Glutamatergic neuron (in vitro differentiated cells): ENCODE measurements at places on chromosomes 2 and 18. TPM values are rescaled to one million over a fixed set of nuclear protein-coding genes. Genes with fewer than 3 reads are reported as not detected.

CRYGD gene
- 0.76 TPM for total RNA-seq

IL1R2 gene
- total RNA-seq = not detected

PDK1 gene
- total RNA-seq = 22.0 TPM

CHN1 gene
- total RNA-seq = 212 TPM

GCG gene
- total RNA-seq = not detected

MOCOS gene
- 1.3 TPM for total RNA-seq

ST6GAL2 gene
- 5.9 TPM for total RNA-seq

GRP gene
- total RNA-seq = not detected

- no peak for DNase-seq
Measured at GRCh38 chr2:173929441-173929840, 35.7 kb downstream of the SP3 start.

DNA sequence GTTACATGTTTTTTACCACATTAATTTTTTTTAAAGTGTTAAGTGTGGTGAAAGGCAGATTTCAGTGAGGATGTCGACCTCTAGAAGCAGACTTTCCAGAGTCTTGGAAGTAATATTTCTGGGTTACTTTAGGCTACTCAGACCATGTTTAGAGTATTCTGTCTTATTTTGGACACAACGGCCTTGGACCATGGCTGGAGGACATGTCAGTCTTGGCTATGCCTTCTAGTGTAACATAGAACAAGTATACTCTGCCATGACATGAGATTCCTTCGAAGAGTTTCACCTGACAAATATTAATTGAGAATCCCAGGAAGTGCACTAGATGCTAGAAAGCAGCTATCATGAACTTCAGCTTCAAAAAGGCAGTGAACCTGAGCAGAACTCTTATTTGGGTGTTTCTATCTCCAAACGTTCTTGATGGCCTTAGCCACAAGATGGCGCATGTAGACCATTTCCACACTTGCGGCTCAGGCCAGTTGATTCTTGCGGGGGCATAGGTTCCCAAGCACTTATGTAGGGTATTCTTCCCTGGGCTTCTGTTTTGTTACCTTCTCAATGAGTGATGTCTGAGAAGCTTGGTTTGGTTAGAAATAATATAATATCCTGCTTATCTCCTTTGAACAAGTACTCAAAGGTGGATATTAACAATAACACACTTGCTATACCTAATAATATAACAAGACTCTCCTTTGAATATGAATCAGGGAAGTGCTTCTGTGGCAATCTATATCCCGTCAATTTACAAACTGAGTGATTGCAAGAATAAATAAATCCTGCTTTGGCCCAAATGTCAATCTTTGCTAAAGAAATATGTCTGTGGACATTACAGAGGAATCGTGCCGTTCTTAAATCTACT is 62.0 kb downstream of the CACNB4 start:
- peak; percentile 76 for DNase-seq

DNA sequence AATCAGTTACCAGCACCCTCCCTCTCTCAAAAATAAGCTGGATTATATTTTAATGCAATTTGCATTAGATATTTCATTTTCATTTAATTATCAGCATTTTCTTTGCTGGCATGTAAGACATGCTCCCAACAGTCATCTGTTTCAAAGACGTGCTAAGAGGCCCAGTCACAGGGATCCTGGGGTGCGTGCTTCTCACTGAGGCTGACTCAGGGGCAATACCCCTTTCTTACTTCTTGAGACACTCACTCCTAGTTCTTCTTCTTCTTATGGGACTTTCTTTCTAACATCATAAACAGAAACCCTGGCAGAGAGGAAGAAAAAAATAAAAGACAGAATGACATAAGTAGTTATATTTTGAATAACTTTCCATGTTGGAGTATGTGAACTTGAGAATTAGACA is 372.1 kb upstream of the MEX3C start:
- no peak for DNase-seq

- DNase-seq = no peak
Measured at GRCh38 chr18:77341527-77342325, 92.1 kb downstream of the GALR1 start.

GRCh38 chr2:174263997-174264396 is 15.7 kb upstream of the OLA1 start:
- DNase-seq = no peak

- DNase-seq = no peak
Measured at GRCh38 chr18:61985681-61986080, 92.9 kb upstream of the RNF152 start.
